ENCODE measurements at places on chromosomes 3 and 15. TPM values are rescaled to one million over a fixed set of nuclear protein-coding genes. Genes with fewer than 3 reads are reported as not detected.

DNA sequence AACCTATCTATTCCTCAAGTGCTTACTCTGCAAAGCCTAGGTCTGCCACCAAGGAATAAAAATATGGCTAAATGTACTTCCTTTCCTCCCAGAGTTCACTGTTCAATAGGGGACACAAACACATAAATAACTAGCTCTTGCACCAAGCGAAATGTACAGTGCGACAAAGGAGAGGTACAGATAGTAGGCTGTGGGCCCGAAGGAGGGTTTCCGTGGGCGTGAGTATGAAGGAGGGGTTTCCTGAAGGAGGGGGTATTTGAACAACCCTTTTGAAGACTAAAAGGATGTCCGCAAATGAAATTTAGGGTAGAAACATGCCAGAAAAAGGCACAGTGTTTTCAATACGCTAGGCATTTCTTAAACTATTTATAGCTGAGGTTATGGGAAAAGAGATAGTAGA, 207.9 kb downstream of the LPP start:
- peak overlapping the region; percentile 5 for H3K27ac ChIP-seq
- H3K27me3 ChIP-seq, result no peaks in the 10 kb centered on the region
- no peaks in the 10 kb centered on the region for H3K4me1 ChIP-seq
- no peaks in the 10 kb centered on the region for H3K36me3 ChIP-seq
- no peak overlapping the region for H3K4me3 ChIP-seq
- no peak for DNase-seq

DNA sequence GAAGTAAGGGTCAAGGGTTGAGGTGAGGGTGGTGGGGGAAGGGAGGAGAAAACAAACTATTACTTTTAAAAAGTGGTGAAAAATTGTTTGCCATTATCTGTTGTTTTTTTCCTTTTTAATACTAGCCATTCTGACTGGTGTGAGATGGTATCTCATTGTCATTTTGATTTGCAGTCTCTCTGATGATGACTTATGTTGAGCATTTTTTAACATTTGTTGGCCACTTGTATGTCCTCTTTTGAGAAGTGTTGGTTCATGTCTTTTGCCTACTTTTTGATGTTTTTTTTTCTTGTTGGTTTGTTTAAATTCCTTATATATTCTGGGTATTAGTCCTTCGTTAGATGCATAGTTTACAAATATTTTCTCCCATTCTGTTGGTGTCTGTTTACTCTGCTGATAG, 185.9 kb upstream of the ANKRD28 start:
- H3K27me3 ChIP-seq, result no peaks in the 10 kb centered on the region
- no peak overlapping the region for H3K4me3 ChIP-seq
- no peaks in the 10 kb centered on the region for H3K36me3 ChIP-seq
- no peak overlapping the region for H3K27ac ChIP-seq

DNA sequence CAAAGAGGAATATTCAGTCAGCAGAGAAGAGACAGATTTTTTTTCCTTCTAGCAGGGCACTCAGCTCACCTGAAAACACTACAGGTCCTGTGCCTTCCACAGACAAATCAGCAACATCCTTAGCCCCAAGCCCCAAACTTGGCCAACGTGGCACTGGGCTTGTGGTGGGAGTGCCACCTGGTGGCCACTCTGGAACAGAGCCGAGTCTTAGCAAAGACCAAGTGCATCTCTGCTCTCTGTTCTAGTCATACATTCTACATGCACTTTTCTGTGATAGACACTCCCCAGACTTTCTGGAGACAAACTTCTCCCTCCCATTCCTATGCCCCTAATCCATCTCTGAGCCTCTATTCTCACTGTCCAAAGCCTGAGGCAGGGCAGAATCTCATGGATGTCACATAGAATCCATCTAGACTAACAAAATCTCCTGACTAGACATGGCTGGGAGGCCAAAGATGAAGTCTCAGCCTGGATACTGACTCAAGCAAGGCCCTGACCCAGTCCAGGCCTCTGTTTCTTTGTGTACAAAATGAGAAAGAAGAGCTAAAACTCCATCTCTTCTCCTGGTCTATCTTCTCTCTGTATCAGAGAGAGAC, 5.1 kb upstream of the SEMA7A start:
- DNase-seq, result peak; percentile 77
- peaks cover 45% of the 10 kb centered on the region for H3K4me1 ChIP-seq

GRCh38 chr3:42367903-42368302, 42.5 kb downstream of the LYZL4 start:
- no peak overlapping the region for H3K4me3 ChIP-seq
- DNase-seq, result no peak
- no peaks in the 10 kb centered on the region for H3K36me3 ChIP-seq
- H3K27me3 ChIP-seq, result no peaks in the 10 kb centered on the region
- no peak overlapping the region for H3K27ac ChIP-seq

DNA sequence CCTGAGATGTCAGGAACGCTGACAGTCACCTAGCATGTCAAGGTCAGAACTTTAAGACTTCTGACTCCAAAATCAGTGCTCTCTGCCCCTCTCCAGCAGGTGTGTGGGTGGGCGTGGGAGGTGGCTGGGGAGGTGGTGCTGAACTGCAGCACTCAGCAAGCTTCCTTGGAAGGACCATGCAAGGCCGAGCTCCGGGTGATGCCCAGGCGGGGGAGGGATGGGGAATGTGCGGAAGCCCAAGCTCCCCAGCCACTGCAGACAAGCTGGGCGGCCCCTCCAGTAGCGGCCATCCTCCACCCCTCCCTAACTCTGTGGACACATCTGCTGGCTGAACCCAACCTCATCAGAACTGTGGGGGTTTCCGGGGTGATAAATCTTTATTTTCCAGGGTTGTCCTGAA, 296.6 kb downstream of the TLE3 start:
- no peaks in the 10 kb centered on the region for H3K36me3 ChIP-seq
- no peak overlapping the region for H3K4me3 ChIP-seq
- no peak overlapping the region for H3K27ac ChIP-seq
- DNase-seq, result no peak

DNA sequence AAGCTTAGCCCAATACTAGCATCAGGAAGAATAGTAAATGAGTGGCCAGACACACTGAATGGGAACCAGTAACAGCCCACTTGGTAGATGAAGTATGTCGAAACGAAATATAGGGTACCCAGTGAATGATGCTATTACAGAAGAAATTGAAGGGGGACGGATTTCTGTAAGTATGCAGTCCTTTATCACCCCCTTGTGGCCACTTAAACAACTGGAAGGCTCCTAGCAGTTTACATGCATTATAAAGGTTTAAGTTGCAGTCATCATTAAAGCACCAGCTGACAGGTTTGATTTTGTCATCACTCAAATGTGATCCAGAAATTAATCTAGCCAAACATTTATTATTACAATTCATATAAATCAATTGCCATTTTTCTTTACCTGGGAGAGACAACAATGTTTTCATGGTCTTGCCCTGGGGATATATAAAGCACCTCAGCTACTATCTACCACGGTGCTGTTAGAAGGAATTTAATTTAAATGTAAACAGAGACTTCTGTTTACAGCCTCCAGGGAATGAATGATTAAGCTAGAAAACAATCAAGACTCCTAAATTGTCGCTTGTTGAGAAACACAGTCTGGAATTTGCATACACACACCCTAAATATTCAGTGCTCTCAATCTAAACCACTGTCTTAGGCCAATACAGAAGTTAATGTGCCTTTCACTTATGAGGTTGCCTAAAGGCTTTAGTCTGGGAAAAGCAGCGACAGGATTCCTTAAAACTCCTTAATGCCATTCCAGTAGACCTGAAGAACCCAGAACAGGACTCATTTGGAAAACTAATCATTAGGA, 7.8 kb downstream of the EIF1B start:
- peak; percentile 40 for DNase-seq
- peaks cover 11% of the 10 kb centered on the region for H3K4me1 ChIP-seq

GRCh38 chr3:194998417-194998816, 272.5 kb downstream of the XXYLT1 start:
- no peaks in the 10 kb centered on the region for H3K27me3 ChIP-seq
- H3K36me3 ChIP-seq, result no peaks in the 10 kb centered on the region

- DNase-seq, result no peak
- H3K27me3 ChIP-seq, result no peaks in the 10 kb centered on the region
- no peaks in the 10 kb centered on the region for H3K36me3 ChIP-seq
- peaks cover 6% of the 10 kb centered on the region for H3K4me1 ChIP-seq
- H3K27ac ChIP-seq, result no peak overlapping the region
Observed at GRCh38 chr3:144590854-144591253, 619.2 kb downstream of the DIPK2A start.

DNA sequence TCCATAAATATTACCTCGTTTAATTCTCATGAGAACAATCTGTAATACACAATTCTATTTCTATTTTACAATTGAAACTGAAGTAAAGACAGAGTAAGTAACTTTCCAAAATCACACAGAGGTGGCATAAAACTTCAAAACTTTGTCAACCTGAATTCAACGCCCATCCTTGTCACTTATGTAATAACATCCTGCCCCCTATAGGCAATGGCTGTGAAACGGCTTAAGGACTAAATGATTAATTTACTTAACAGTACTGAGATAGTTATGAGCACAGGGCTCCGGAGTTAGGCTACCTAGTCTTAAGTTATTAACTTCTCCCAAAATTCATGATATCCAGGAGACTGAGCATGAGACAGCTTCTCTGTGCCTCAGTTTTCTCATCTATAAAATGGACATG, 293.1 kb upstream of the CHRM5 start:
- no peaks in the 10 kb centered on the region for H3K36me3 ChIP-seq
- no peak overlapping the region for H3K27ac ChIP-seq
- DNase-seq, result no peak
- no peak overlapping the region for H3K4me3 ChIP-seq
- no peaks in the 10 kb centered on the region for H3K4me1 ChIP-seq

DNA sequence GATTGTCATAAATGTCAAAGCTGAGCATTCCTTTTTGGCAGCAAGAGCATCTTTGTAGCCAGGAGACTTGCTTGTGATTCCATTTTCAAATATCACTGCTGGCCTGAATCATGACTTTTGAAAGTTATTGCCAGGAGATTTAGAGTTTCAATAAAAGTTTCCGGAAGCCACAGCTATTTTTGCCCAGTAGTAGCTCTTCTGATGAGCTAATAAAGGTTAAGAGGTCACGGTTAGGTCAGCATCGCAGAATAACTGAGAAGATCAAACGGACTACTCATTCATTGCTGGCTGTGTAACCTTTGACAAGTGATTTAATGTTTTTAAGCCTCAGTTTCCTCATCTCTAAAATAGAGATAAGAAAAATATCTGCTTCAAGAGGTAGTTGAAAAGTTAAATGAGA, 105.1 kb upstream of the ETV5 start:
- no peak for DNase-seq
- H3K27ac ChIP-seq, result no peak overlapping the region
- H3K36me3 ChIP-seq, result no peaks in the 10 kb centered on the region

- H3K4me3 ChIP-seq, result no peak overlapping the region
- DNase-seq, result no peak
- H3K27ac ChIP-seq, result no peak overlapping the region
- H3K27me3 ChIP-seq, result no peaks in the 10 kb centered on the region
Observed at GRCh38 chr3:21067031-21067813, 683.8 kb downstream of the ZNF385D start.

GRCh38 chr3:189236352-189236751, 64.6 kb downstream of the TPRG1 start:
- H3K4me1 ChIP-seq, result no peaks in the 10 kb centered on the region
- H3K36me3 ChIP-seq, result no peaks in the 10 kb centered on the region
- no peaks in the 10 kb centered on the region for H3K27me3 ChIP-seq

DNA sequence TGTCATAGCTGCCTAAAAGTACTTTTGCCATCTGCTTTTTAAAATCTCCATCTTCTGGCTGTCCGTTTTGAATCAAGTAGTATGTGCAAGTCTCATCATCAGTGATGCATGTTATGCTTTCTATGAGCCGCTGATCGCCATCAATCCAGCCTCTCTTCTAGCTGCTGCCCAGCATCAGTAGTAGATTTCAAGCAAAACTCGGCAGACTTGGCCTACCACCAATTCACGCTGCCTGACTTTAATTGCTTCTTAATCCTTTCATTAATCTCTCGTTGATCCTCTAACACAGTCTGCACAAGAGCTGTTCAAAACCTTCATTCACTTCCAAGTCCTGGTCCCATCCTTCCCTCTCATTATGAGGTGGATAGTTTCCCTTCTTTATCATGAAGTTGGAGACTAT, 104.9 kb downstream of the NSUN3 start:
- H3K27ac ChIP-seq, result no peak overlapping the region
- H3K27me3 ChIP-seq, result no peaks in the 10 kb centered on the region
- DNase-seq, result no peak
- no peak overlapping the region for H3K4me3 ChIP-seq

- no peaks in the 10 kb centered on the region for H3K4me1 ChIP-seq
- DNase-seq, result no peak
- H3K27me3 ChIP-seq, result no peaks in the 10 kb centered on the region
- H3K36me3 ChIP-seq, result no peaks in the 10 kb centered on the region
- H3K27ac ChIP-seq, result no peak overlapping the region
Observed at GRCh38 chr15:100995471-100996430, 76.6 kb downstream of the LRRK1 start.

GRCh38 chr3:77535116-77535515, 495.2 kb downstream of the ROBO2 start:
- H3K36me3 ChIP-seq, result no peaks in the 10 kb centered on the region
- no peak overlapping the region for H3K4me3 ChIP-seq
- no peak overlapping the region for H3K27ac ChIP-seq
- no peaks in the 10 kb centered on the region for H3K27me3 ChIP-seq
- peaks cover 7% of the 10 kb centered on the region for H3K4me1 ChIP-seq

- H3K27me3 ChIP-seq, result no peaks in the 10 kb centered on the region
- H3K4me1 ChIP-seq, result no peaks in the 10 kb centered on the region
- H3K27ac ChIP-seq, result no peak overlapping the region
- peak; percentile 41 for DNase-seq
- H3K36me3 ChIP-seq, result no peaks in the 10 kb centered on the region
Observed at GRCh38 chr3:113166719-113167492, 44.5 kb upstream of the BOC start.

DNA sequence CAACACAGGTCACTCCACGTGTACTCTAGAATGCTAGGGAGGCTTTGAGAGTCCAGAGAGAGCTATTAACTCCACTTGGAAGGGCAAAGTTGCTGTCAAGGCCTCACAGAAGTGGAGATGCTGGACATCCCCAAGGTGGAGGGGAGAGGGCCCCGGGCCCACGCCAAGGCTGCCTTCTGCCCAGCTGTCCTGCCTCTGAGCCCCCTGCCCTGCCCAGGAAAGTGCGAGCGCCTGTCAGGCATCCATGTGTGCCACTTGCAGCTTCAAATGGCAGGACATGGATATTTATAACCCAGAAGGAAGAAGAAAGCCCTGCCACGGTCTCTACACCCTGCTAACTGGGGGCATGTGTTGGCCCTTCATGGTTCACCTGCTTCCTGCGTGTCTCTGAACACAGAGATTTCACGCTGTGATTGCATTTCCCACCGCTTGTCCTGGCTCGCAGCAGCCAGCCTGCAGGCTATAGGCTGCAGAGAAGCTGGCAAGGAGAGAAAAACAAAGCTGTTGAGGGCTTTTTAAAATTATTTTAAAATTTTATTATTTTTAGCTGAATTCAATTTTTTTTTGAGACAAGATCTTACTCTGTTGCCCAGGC, 17.0 kb downstream of the ANKDD1A start:
- H3K27me3 ChIP-seq, result no peaks in the 10 kb centered on the region
- DNase-seq, result no peak
- no peaks in the 10 kb centered on the region for H3K36me3 ChIP-seq
- no peak overlapping the region for H3K27ac ChIP-seq
- H3K4me3 ChIP-seq, result no peak overlapping the region

Gene PPP4R2
- total RNA-seq, result 93.6 TPM

Gene NANOGP8
- total RNA-seq, result not detected

Gene CYP19A1
- total RNA-seq, result 0.77 TPM

Gene PPP1R14D
- not detected for total RNA-seq

Gene MUC13
- total RNA-seq, result 5.0 TPM

Gene FETUB
- total RNA-seq, result 0.30 TPM

Gene THPO
- total RNA-seq, result 1.6 TPM

Gene PLSCR2
- total RNA-seq, result not detected

Gene UBE2E2
- 83.8 TPM for total RNA-seq

Gene GNB4
- 5.1 TPM for total RNA-seq

Gene VGLL4
- 42.8 TPM for total RNA-seq

Gene TNFAIP8L3
- 0.30 TPM for total RNA-seq

Gene ATOSA
- total RNA-seq, result 18.4 TPM
